ENCODE measurements at places on chromosomes 11 and 22.

GRCh38 chr11:78786746-78787145, 212.1 kb upstream of the NARS2 start:
- no peak for DNase-seq

- peak; percentile 68 for DNase-seq
Observed at GRCh38 chr22:39534591-39535356, 2.2 kb upstream of the RPS19BP1 start.

DNA sequence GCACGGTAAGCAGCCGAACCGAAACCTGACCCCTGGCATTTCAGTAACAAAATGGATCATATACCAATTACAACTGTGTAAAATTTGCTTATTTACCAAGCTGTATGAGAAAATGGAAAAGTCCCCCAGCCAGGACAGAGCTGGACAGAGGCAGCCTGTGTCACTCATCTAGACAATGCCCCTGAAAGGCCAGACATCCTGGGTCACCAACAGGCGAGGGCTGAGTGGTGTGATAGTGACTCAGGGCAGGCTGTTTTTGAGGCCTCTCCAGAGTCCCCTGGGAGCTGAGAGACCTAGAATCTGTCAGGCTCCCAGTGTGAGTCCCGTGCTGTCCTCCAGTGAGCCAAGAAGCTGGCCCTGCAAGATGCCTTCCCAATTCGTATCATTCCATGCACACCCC, 680.4 kb downstream of the TBC1D22A start:
- no peak for DNase-seq

- peak; percentile 86 for DNase-seq
Observed at GRCh38 chr22:39900306-39901227, at the start of gene GRAP2. Gene GRAP2, plus strand, starts transcription at chr22:39901084. Its CDS starts 46,023 bp downstream, at chr22:39947107.
